Smooth muscle cell of the umbilical artery (primary cell): ENCODE measurements at places on chromosomes 13 and 19. TPM values are rescaled to one million over a fixed set of nuclear protein-coding genes. Genes with fewer than 3 reads are reported as not detected.

The SERPINE3 gene
- total RNA-seq, result 0.05 TPM in 1 of 2 replicates, not detected in the other

The SRRM5 gene
- 0.05 TPM in 1 of 2 replicates, not detected in the other for total RNA-seq

The RDH8 gene
- total RNA-seq, result not detected in 2 replicates

The ZNF222 gene
- total RNA-seq, result 5.0 and 7.7 TPM in 2 replicates

The ZNF415 gene
- total RNA-seq, result 8.3 and 9.9 TPM in 2 replicates

The ZNF524 gene
- total RNA-seq, result 5.9 and 7.1 TPM in 2 replicates

The ATP4B gene
- not detected in 2 replicates for total RNA-seq

The DYRK1B gene
- total RNA-seq, result 8.6 and 18.2 TPM in 2 replicates
